Right ventricle myocardium superior (tissue), 1 donor: ENCODE measurements at places on chromosomes 7 and 10.

DNA sequence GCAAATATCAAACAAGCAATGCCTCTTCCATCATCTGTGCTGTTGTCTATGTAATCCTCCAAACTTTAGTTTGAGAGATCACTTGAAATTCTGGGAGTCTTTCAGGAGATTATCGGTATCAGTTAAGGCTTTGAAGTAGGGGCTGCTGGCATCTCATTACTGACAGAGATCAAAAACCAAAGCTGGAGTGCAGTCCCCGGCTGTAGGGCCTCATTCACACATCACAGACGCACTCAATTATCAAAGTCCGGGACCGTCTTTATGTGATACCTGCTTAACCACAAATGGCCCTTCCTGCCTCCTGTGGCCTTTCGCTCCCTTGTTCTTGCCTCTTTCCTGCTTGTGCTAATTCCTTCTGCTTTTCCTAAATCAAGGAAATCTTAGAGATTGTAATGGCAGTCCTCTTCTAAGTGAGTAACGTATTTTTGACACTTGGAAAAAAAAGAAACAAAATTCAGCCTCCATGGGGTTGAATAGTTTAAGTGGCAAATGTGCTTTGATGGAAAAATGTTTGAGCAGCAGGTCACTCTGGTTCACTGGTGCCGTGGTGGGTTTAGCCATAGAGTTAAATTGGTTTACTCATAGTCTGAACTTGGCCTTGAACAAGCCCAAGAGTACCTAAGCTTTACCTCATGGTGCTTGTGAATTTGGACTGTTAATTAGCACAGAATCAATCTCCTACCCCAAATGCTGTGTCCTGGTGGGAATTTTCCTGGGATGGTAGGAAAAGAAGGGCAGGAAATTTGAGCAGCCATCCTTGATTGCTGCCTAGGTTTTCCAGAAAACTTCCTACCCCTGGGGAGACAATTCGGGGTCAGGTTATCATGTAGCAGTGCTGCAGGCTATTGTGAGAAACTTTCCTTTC is 178.9 kb upstream of the LYZL1 start:
- no peak for DNase-seq

GRCh38 chr10:7188456-7189050 is 222.3 kb downstream of the SFMBT2 start:
- no peak for DNase-seq

DNA sequence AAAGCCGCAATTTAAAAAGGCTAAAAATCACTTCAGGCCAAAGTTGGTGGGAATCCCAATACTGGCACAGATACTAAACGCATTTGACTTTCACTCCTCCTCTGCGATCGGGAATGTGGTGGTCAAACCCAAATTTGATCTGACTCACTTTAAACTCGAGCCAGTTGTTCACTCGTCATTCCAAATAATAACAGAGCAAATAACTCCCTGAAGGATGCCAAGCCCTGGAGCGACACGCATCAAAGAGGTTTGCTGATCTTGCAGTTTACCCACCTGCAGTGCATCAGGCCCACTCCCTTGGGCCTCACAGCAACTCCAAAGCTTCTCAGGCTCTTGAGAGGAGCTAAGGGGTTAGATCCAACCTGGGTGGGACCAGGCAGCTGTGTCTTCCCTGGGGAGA is 12.2 kb downstream of the PTN start:
- DNase-seq, result no peak

DNA sequence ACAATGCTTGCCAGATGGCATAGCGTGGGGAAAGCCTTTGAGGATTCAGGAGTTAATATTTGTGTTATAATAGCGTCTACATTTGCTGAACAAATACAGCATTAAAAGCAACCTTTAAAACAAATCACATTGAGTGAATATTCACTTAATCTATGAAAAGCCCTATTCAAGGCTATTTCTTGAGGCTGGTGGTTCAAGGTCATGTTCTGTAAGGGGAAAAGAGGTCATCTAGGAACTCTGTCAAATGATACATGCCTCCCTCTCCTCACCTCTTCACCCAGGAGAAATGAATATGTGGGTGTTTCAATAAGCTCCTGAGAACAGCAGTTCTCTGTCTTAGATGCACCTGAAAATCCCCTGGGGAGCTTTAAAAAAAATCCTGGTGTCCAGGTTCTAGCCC is 303.0 kb downstream of the ELMO1 start:
- no peak for DNase-seq

- no peak for DNase-seq
These were observed 52.3 kb downstream of the HECW1 start for GRCh38 chr7:43164757-43165156.

GRCh38 chr10:5165738-5166137 is 19.2 kb downstream of the AKR1C8 start:
- DNase-seq, result no peak

DNA sequence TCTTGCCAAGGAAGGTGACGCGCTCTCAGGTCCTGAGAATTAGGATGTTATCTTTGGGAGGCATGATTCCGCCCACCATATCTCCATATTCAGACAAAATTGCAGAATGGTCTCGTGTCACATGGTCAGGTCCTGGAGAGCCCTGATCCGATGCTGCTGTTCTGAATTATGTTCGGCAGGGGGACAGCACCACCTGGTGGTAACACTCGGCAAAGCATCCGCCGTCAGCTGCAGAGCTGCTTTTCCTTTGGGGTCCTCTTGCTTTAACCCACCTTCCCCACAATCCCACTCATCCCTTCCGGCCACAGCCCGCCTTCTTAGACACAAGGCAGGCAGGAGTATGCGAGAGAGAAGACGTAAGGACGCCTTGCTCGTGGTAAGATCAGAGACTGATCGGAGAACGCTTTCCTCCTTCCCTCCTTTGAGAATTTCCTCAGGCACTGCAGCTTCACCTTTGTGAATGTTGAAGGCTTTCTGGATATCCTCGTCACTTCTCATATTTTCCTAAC is 327.8 kb upstream of the C7orf33 start:
- DNase-seq, result peak; percentile 75

DNA sequence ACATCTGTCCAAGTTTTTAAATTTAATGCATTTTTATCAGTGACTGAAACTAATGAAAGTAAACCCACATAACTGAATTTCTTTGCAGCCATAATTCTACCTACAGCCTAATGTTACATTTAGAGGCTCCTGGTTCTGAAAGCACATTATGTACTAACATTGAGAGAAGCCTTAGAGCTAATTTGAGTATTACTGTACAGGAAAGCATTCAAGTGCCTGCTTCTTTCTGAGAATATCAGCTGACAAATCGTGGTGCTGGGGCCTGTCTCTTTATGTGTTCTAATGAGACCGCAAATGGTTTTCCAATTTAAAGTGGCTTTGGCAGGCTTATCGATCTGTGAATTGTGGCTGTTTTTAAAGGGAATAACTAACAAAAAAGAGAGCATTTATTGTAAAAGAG is 32.3 kb upstream of the DGKB start:
- no peak for DNase-seq

- no peak for DNase-seq
These were observed 29.5 kb upstream of the CCNY start for GRCh38 chr10:35306852-35307251.

GRCh38 chr10:16686054-16686902 is 130.9 kb downstream of the RSU1 start:
- DNase-seq, result no peak

DNA sequence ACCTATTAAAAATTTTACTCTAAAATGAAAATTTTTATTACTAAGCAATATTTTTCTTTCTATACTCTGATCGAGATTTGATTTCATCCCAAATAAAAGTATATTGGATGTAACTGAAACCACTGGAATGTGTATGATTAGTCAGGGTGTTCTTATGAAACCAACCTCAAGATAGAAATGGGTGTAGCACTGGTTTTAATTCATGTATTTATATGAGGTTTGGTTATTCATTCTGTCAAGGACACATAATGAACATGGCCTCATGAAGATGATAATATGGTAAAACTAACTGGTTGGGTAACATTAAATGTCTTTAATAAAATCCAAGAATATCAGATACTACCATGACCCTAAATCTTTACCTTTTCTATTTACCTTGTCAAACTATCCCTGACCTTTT is 197.7 kb downstream of the SEMA3A start:
- DNase-seq, result no peak

DNA sequence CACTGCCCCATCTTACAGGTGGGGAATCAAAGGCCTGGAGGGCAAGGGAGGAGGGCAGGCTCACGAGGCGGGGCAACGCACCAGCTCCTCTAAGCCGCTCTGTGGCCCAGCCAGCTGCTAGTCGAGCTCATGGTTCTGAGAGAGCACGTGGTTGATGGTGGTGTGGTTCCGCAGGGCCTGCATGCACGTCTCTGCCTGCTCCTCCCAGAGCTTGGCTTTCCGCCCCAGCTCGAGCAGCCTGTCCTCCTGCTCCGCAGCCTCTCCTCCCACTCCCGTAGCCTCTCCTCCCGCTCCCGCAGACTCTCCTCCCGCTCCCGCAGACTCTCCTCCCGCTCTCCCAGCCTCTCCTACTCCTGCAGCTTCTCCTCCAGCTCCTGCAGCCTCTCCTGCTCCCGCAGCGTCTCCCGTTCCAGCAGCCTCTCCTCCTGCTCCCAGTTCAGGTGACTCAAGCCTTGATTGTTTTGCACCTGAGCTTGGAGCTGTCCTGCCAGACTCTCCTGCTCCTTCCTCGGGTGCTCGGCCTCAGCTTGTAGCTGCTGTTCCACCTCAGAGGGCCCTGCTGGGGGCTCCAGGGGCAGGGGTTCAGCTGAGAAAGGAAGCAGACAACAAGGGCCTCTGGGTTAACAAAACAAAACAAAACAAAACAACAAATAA is 19.1 kb upstream of the MTPAP start:
- DNase-seq, result peak; percentile 58

DNA sequence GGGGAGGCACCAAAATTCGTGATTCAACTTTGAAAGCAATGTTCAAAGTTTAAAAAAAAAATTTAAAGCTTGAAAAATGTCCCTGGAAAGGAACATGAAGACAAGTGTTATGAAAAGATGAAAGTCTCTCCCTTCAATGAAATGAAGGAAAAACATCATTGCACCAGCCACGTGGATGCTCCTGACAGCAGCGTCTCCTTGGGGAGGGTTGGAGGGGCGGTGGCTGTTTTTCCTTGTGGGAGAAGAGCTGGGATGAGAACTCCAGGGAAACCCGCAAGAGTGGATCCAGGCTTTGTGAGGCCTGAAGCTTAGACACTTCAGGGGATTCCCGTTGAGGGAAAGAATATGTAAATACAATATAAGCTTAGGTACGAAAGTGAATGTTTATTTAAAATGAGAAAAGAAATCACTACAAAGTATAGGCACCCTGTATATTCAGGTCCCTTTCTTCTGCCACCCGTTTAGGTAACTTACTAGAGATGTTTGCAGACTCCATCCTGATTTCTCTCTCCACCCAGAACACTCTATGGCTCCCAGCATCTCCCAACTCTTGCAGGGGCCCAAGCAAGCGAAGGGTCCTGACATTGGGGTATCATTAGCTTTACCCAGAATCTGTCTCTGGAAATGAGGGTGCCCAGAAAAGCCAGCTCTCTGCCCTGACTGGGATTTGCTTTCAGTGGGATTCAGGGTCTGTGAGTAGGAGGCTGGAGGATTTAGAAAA is 63.1 kb upstream of the BAIAP2L1 start:
- DNase-seq, result no peak

GRCh38 chr10:31927565-31927883 is 1.1 kb downstream of the ARHGAP12 start:
- DNase-seq, result no peak

GRCh38 chr7:1700536-1701333 is 30.7 kb downstream of the ELFN1 start:
- no peak for DNase-seq

DNA sequence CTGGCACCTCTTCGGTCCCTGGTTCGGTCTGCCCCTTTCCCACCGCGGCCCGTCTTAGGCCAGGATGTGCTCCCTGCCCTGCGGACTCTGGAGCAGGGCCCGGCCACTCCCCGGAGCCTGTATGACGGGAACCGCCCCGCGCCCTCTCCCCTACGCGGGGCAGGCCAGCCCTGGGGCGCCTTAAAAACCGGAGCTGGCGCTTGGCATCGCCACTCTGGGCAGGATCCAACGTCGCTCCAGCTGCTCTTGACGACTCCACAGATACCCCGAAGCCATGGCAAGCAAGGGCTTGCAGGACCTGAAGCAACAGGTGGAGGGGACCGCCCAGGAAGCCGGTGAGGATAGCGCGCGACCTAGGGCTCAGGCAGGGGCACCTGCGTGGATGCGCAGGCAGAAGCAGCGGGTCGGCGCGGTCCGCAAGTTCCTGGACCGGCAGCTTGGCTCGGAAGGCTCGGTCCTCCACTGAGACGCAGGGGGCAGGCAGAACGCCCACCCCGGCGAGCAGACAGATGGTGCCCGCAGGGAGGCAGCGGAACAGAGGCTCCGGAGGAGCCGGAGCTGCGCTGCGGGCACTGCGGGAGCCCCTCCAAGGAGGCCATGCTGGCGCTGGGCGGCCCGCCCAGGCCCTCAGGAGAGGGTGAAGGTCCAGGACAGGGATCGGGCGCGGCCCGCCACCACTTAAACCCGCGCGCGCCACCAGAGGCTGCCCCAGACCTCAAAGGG is at the start of gene ADIRF:
ADIRF (plus strand) TSS at position 212 of the 723 bp plus-strand sequence; CDS start at position 275, 63 bp downstream.
- peak; percentile 82 for DNase-seq

- no peak for DNase-seq
These were observed 27.3 kb upstream of the PLXDC2 start for GRCh38 chr10:19788902-19789301.

- no peak for DNase-seq
These were observed 155.2 kb downstream of the CDH23 start for GRCh38 chr10:71551970-71552369.

- no peak for DNase-seq
These were observed 17.9 kb downstream of the AFAP1L2 start for GRCh38 chr10:114386452-114386851.

GRCh38 chr7:116673457-116673865 is 1.5 kb downstream of the MET start:
- DNase-seq, result no peak

GRCh38 chr10:92689663-92690210 is at the start of gene HHEX:
Gene HHEX, plus strand, starts transcription at chr10:92689955. Its CDS starts 32 bp downstream, at chr10:92689987.
- DNase-seq, result peak; percentile 74

- no peak for DNase-seq
These were observed 66.8 kb downstream of the TRIL start for GRCh38 chr7:28891192-28891875.

DNA sequence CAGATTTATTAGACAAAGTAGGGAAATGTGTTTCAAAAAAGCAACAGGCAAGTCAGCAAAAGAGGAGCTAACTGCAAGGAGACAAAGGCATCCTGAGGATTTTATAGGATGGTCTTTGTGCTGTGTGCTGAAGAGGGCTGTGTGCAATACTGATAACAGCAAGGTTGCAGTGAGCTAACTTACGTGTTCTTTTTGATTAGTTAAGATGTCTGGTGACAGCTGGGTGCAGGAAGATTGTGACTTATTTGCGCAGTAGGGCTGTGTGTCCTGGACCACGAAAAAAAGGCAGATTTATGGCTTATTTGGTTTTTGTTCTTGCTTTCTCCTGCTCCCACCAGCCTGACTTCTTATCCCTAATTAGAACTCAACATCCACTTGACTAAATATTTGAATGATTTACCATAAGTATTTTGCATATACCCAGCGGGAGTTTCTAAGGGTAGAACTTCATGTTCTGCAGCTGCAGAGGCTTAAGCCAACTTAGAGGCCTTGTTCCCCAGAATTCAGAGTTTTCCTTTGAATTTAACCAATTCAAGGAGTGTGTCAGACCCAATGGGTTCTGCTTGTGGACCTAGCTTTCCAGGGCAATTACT is 119.0 kb downstream of the ANKRD26 start:
- no peak for DNase-seq
